AG04450 (cell line): ENCODE measurements at places on chromosomes 5 and 9.

DNA sequence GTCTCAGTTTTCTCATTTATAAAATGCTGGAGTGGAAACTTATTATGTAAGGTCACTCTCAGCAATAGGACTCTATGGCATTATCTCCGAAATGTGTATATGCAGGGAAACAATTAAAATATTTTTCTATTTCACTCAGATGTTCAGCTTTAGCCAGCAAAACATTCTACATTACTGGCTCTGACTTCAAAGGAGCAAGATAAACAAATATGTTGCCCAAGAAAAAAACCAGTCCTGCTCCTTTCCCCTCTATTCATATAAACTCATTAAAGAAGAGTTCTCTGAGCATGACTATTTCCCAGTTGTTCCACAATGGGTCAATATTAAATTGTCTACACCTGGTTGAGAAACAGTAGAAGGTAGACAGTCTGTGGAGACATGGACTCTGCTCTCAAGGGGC lies 155.0 kb downstream of the NPR3 start:
- no peak for DNase-seq

GRCh38 chr5:147590096-147590495 lies 80.2 kb upstream of the DPYSL3 start:
- DNase-seq, result no peak

- no peak for DNase-seq
Measured at GRCh38 chr9:90343991-90344390, 298.6 kb downstream of the DIRAS2 start.

GRCh38 chr5:76345582-76345981 lies 57.5 kb upstream of the IQGAP2 start:
- DNase-seq, result no peak

GRCh38 chr9:134895908-134896833 lies 15.6 kb downstream of the FCN2 start:
- DNase-seq, result peak; percentile 27

- DNase-seq, result no peak
Measured at GRCh38 chr5:88389338-88390095, 120.9 kb upstream of the TMEM161B start.

DNA sequence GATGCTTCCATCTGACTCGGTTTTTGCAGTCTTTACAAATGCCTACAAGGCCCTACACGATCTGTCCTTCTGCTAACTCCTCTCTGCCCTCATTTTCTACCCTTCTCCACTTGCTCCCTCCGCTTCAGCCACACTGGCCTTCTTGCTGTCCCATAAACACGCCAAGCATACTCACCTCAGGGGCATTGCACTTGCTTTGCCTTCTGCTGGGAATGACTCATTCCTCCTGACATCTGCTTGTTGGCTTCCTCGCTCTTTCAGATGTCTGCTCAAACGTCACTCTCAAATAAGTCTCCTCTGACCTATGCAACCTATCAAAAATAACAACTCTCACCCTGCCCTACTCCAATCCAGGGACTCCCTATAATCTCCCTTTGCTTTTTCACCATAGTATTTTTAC lies 28.2 kb downstream of the CDC25C start:
- peak; percentile 1 for DNase-seq

DNA sequence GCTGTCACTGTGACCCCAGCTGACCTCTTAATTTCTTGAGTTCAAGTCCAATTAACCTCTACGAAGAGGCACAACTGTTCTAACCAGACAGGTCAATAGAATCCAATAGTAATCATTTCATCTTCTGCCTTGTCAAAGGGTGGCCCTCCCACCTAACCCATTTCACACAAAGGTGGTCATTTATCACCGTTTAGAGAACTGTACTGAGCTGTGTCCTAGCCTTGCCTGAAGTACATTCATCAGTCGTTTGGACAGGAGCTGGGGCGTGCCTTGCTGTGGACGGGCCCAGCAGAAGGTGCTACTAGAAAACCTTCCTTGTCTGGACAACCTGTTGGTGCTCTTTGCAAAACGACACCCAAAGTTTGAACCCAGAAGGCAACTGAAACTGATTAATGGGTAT lies 605.4 kb downstream of the ISL1 start:
- DNase-seq, result no peak

DNA sequence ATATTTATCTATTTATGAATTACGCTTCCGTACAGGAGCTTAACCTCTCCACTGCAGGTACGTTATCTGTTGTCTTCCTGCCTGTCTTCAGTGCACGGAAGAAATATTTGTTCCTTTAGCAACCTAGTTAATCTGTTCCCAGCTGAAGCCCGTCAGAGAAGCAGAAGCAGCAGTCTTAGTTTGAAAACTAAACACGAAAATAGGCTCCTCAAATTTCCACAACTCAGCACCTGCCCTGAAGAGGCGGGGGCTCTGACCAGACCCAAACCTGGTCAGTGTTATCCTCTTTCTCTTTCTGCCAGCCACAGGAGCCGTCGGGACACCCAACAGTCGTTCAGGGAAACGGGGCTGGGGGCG lies 462 bp downstream of the NUDCD2 start:
- DNase-seq, result no peak

DNA sequence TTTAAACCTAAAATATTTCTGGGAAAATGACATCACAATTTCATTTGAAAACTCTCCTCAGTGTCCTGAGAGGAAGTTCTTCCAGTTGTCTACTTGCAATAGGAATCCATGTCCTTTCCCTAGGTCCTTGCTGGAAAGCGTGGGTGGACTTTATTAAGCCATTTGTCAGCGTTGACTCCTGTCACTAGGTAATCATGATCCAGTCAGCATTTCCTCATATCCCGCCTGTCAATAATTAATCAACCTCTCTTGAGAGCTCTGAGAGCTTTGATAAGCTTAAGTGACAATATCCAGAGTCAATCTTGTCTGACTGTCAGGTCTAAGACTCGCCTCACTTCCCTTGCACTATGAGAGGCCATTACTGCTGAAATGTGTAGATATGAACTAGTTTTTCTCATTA lies 107.2 kb upstream of the SLIT3 start:
- DNase-seq, result no peak

- peak; percentile 11 for DNase-seq
Measured at GRCh38 chr5:56951946-56952691, at the start of gene MIER3. Gene MIER3 (minus strand): TSS chr5:56952123. CDS start chr5:56952102, 21 bp downstream.

GRCh38 chr9:80175286-80176150 lies 603.8 kb downstream of the TLE4 start:
- no peak for DNase-seq

- DNase-seq, result no peak
Measured at GRCh38 chr5:24487368-24488229, 157.2 kb downstream of the CDH10 start.

- no peak for DNase-seq
Measured at GRCh38 chr9:84974855-84975254, 305.3 kb downstream of the NTRK2 start.

DNA sequence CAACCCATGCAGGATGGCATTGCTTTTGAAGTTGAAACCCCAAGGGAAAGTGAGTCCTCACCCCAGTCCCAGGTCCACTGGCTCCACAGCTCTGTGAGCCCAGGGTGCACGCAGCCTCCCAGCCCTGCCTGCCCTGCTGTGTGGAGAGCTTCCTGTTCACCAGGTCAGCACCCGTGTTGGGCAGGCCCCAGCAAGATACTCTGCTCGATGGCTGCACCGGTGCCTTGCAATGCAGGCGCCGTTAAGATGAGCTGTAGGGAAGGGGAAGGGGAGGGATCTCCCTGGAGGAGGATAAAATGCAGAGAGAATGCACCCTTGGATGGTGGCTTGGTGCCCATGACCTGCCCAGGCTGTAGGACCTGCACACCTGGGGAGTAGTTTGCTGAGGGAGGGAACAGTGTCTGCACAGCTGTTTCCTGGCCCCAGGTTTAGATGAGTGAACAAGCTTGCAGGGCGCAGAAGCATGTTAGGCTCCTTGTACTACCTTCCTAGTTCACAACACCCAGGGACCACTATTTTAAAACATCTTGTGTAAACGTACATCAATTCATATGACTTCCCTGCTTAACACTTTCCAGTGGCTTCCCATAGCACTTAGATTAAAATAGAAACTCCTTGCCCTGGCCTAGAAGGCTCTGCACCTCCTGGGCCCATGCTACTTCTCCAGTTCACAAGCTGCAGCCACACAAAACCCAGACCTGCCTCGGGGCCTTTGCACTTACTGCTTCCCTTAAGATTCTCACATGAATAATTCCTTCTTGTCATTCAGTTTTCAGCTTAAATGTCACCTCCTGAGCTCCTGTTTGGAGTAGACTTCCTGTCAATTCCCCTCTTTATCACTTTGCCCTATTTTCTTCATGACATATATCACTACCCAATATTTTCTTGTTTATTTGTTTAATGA lies 19.6 kb downstream of the FAT2 start:
- no peak for DNase-seq
